Activated CD8-positive, alpha-beta memory T cell treated with anti-CD3 and anti-CD28 coated beads for 48 hours (primary cell): ENCODE measurements at places on chromosomes 11 and 22.

- no peak for DNase-seq
These were observed 563.1 kb upstream of the LUZP2 start for GRCh38 chr11:23933721-23934120.

DNA sequence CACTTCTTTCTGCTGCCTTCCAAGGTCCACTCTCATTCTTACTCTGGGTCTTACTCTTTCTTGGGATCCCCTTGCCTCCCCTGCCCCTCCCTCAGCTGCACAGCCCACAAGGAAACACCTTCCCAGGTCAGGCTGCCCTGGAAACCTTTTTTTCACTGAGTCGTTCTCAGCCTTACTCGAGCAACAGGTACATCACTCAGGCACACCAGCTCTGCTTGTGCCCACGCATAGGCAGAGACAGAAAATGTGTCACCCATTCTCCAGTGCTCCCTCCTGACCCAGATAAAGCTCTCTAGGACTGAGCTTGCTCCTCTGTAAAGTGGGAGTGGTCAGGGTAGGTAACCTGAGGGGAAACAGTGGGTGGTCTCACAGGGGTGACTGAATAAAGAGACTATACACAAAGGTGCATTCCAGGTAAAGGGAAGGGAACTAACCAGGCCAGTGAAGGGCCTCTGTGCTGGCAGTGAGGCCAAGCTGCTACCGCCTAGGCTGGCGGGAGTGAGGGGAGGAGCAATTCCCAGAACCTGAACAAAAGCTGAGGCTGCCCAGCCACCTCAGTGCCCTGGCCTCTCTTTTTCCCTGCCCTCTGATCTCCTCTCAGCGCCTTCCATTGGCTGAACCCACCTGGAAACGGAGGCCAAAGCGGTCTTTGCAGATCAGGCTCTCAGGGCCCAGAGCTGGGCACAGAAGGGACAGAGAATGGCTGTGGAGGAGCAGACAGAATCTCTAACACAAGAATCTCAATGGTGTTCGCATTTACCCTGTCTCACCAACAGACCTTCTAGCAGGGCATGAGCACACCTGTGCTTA, 15.9 kb downstream of the PRG3 start:
- no peak for DNase-seq

DNA sequence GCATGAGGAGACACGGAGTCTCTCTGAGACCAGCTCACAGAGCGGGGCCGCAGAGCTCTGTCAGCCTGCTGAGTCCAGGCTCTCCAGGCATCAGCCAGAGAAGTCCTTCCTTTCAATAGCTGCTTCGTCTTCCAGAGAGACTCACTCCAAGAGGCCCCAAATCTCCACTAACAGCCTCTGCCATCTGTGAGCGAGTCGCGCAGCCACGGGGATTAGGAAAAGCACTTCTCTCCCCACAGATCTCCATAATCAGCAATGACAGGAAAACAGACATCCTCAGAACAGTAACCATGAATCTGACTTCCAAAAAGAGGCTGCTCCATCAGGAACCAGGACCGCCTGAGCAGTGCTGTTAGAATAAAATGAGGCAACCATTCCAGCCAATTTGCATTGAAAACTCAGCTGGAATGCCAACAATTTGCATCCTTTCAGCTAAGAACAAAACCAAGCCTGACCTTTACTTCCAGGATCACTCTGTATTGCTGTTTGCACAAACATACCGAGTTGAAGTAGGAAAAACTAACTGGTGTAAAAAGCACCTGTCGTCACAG, 65.4 kb downstream of the SMCO4 start:
- DNase-seq, result no peak

- DNase-seq, result no peak
These were observed 32.3 kb upstream of the JAM3 start for GRCh38 chr11:134036492-134037045.

GRCh38 chr11:45549257-45549656, 116.2 kb downstream of the CHST1 start:
- no peak for DNase-seq

DNA sequence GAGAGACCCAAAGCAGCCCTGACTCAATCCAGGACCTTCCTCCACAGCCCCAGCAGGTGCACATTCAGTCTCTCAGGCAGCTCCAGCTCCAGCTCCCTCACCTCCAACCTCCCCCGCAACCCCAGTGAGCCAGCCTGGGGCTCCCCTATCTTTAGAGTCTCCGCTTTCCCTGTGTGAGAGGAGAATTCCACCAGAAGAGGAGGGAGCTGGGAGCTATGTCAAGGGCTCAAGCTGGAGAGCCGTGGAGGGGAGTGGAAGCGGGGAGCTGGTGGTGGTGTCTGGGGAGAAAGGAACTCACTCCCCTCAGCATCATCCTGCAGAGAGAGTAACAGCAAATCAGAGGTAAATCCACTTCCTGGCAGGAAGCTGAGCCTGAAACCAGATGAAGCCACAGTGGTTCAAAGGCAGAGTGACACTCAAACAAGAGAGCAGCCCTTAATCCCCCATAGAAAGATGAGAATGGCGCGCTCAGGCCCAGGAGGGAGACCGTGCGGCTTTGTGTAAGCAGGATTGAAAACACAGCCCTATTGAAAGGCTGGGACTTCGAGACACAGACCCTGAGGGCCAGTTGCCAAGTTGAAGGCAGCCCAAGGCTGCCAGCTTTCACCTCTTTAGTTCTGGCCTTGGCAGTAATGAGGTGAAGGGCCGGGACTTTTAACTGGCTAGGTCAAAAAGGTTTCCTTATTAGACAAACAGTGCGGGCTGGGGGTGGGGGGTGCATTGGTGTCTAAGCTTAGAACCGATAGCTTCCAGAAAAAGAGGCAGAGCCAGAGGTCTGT, 21.4 kb upstream of the CDON start:
- DNase-seq, result no peak

DNA sequence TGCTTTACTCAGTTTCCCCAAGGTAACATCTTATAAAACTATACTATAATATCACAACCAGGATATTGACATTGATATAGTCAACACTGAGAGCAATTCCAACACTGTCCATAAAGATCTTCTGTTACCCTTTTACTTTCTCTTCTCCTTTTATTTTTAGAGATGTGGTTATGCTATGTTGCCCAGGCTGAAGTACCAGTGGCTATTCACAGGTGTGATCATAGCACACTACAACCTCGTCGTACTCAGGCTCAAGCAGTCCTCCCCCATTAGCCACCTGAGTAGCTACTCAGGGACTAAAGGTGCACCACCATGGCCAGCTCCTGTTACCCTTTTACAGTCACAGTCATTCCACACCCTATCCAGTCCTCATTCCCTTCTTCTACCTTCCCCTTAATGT, 119.7 kb downstream of the CWF19L2 start:
- no peak for DNase-seq

DNA sequence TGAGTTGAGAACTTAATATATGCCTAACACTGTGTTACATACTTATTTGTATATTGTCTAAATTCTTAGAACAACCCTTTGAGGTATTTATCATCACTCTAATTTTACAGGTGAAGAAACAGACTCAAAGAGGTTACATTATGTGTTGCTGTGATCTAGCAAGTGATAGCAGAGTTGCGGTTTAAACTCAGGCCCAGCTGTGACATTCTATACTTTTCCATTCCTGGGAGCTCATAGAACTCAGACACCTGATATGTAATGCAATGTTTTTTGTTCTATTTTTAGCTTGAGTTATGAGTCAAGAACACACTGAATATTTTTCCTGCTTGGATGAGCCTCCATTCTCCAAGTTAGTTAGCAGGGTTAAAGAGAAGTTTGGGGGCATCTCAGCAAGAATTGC, 449.7 kb upstream of the DDI1 start:
- no peak for DNase-seq

DNA sequence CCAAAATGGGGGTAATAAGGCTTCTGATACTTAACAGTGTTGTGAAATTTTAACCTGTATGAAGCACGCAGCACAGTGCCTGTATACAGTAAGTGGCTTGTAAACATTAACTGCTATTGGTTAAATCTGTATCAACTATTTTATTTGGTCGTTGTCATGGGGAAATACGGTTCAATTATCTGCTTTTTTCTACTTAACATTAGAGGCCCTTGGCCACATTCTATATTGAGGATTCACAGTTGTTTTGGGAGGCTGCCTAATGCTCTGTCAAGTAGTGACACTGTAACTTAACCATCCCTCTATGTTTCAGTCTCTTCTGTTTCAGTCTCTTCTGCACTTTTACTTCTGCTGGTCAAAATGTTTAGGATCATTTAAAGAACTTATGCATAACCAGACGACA, 95.6 kb downstream of the LDLRAD3 start:
- DNase-seq, result no peak

DNA sequence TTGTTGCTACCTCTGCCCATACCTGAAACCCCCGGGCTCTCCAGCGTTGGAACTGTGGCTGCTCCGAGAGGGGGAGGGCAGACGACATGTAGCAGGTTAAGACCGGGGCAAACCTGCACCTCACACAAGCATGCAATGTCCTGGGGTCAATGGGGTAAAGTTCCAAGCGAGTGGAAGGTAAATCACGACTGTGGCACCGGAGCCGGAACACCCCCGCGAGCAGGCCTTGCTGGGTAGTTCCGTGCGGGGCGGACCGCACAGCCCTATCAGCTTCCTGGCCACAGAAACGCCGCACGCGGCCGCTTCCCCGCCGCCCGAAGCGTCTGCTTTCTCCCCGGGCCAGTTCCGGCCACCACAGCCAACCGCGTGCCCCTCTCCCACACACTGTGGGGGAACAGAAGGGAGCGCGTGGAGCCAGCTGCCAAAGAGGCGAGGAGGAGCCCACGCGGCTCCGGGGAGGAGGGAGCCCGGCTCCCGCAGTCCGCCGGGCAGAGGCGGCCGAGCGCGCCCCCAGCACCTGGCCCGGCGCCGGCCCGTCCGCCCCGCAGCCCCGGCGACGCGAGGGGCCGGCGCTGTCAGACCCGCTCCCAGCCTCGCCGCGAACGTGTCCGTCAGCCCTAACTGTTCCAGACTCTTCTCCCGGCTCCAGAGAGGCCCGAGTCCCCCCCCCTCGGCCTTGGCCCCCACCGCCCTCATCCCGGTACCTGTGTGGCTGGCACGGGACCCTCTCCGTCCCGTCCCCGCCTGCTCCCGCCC, 1.6 kb downstream of the SPTBN2 start:
- DNase-seq, result no peak

DNA sequence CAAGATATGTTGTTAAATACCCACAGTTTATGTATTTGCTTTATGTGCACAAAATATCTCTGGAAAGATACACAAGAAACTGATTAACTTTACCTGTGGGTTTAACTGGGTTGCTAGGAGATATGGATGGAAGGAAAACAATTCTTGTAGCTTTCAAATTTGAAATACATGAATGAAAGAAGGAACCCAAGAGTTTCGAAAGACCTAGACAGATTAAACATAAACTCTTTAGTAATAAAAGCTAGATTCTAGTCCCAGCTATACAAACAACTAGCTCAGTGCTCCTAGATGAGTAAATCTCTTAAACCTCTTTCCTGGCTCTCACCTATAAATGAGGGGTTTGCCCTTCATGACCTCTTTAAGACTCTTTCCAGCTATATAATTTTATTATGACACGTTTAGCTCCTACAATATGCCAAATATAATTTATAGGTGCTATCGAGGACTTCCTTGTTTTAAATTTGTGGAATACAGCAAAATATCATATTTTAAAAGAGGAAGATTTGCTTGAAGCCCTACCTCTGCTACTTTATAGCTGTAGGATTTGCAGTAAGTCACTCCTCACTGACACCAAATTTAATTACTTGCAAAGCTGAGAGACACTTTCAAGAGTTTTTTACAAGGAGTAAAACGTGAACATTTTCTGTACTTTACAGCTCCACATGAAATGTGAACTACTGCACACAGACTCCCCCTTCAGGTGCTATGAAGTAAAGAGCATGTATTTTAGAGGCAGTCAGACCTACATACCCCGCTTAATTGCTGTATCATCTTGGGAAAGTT, 50.7 kb downstream of the RRAS2 start:
- no peak for DNase-seq

GRCh38 chr11:20770414-20770946, 101.1 kb downstream of the NELL1 start:
- DNase-seq, result no peak

GRCh38 chr22:27242917-27243589, 558.5 kb downstream of the MN1 start:
- no peak for DNase-seq

DNA sequence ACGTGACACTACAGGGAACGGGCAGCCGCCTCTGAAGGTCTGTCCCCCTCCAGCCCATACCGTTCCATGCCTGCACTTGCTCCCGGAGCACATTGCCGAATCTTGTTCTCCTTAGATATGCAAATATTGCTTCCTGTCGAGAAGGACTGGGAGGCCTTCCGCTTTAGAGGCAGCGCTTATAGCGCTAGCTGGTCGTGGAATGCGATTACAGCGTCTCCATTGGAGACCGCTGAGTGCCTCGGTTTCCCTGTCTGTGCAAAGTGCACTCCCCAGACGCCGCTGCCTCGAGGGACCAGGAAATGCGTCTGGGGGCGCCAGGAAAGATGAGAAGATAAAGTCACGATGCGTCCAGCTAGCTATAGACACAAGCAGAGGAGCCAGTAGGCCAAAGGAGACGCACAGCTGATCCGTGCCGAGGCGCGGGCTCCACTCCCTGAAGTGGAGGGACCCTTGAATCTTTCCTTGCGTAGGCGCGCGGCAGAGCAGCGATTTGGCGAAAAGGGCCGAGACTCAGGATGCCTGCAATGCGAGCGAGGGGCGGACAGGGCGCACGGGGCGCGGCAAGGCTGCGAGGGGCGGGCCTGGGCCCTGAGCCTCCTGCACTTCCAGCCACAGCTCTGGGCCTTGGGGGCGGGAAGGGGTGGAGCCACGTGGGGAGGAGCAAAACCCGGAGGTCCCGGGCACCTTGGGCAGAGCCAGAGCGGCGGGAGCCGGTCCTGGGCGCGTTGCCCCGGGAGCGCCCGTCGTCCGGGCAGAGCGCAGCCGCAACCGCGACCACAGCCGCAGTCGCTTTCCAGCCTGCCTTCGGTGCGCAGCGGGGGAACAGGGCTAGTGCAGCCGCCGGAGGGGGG, at the start of gene RASSF10:
TSS of gene RASSF10 (plus strand) at position 692 of the 851 bp plus-strand sequence. CDS start 261 bp downstream, outside the sequence.
- DNase-seq, result no peak

DNA sequence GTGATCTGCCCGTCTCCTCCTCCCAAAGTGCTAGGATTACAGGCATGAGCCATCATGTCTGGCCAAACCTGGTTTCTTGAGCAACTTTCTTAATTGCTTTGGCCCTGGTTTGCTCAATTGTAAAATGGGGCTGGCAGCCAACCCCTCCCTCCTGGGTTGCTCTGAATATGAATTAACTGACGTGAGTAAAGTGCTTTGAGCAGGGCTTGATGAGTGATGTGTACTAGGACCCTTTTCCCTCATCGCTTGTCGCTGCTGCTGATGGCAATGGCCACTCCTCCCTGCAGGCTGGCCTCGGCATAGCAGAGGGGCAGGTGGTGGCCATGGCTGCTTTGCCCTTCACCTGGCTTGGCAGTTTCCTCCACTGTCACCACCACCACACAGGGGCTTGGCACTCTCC, 41.5 kb downstream of the RNF141 start:
- DNase-seq, result no peak

- no peak for DNase-seq
These were observed 13.7 kb downstream of the MFNG start for GRCh38 chr22:37472418-37473006.

GRCh38 chr22:48099671-48100070, 1337.2 kb downstream of the TBC1D22A start:
- DNase-seq, result no peak
